ENCODE measurements at places on chromosomes 1 and 21. TPM values are rescaled to one million over a fixed set of nuclear protein-coding genes. Genes with fewer than 3 reads are reported as not detected.

Gene UTS2
- total RNA-seq: not detected

Gene CNR2
- total RNA-seq: not detected

Gene OR14K1
- total RNA-seq: not detected

Gene SYNC
- total RNA-seq: 31.7 TPM

Gene SLC16A4
- 4.2 TPM for total RNA-seq

Gene ZNF670
- 1.3 TPM for total RNA-seq

Gene SPATA17
- total RNA-seq: not detected

Gene FOXE3
- not detected for total RNA-seq

Gene TRIM67
- total RNA-seq: not detected

Gene PCAT6
- total RNA-seq: 1.2 TPM

Gene BLZF1
- total RNA-seq: 42.7 TPM

Gene C8B
- total RNA-seq: 0.30 TPM

Gene SLC66A1
- total RNA-seq: 14.3 TPM

Gene POFUT2
- 7.9 TPM for total RNA-seq

Gene FCRLB
- 1.2 TPM for total RNA-seq

Gene PCP4
- 82.4 TPM for total RNA-seq

Gene PBX1
- total RNA-seq: 21.6 TPM

Gene MYOG
- total RNA-seq: not detected

Gene TEDDM1
- total RNA-seq: not detected

Gene PADI3
- 9.9 TPM for total RNA-seq

Gene HUNK
- 2.8 TPM for total RNA-seq

Gene FCRL4
- not detected for total RNA-seq

Gene EFNA3
- total RNA-seq: 20.9 TPM

Gene PRKAA2
- 1.1 TPM for total RNA-seq

Gene HIVEP3
- 4.8 TPM for total RNA-seq

Gene NBPF20
- 1.4 TPM for total RNA-seq

Gene PPIAL4G
- not detected for total RNA-seq

Gene BMP8A
- total RNA-seq: 0.38 TPM

Gene AKR7A3
- total RNA-seq: 2.4 TPM

Gene HTR6
- not detected for total RNA-seq

Gene VASH2
- 0.27 TPM for total RNA-seq

Gene KCNQ4
- total RNA-seq: 0.79 TPM

Gene F5
- total RNA-seq: 0.41 TPM

Gene RXFP4
- total RNA-seq: not detected

Gene S100A7A
- 72.9 TPM for total RNA-seq

Gene OLFML3
- total RNA-seq: 4.1 TPM

Gene DYNLT4
- not detected for total RNA-seq

Gene TMEM63A
- 20.8 TPM for total RNA-seq

Gene TTLL10
- total RNA-seq: not detected

Gene VAV3
- total RNA-seq: 126 TPM
